ENCODE measurements at places on chromosomes 5 and 9. TPM values are rescaled to one million over a fixed set of nuclear protein-coding genes. Genes with fewer than 3 reads are reported as not detected.

NR5A1 gene
- total RNA-seq: not detected

GRCh38 chr9:27078685-27079084 is 30.3 kb upstream of the TEK start:
- DNase-seq: no peak

IFNB1 gene
- not detected for total RNA-seq

- DNase-seq: peak; percentile 11
Observed at GRCh38 chr9:32525709-32526030, 326 bp downstream of the RIGI start.

DNA sequence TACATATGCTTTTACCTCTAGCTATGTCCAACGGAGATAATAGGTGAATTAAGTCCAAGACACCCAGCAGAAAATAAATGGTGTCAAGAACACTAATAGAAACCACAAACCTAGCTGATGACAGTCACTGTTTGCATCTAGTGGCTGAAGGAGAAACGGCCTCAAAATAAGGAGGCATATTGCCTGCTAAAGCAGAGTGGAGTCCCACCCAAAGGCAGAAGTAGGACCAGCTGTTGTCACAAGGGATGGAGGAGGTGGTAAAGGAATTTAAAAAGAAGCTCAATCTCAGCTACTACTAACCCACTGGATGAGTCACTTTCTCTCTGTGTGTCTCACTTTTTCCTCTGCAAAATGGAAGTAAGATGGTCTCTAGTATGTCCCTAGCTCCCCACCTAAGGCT is 224.3 kb downstream of the GRIA1 start:
- peak; percentile 41 for DNase-seq

DNA sequence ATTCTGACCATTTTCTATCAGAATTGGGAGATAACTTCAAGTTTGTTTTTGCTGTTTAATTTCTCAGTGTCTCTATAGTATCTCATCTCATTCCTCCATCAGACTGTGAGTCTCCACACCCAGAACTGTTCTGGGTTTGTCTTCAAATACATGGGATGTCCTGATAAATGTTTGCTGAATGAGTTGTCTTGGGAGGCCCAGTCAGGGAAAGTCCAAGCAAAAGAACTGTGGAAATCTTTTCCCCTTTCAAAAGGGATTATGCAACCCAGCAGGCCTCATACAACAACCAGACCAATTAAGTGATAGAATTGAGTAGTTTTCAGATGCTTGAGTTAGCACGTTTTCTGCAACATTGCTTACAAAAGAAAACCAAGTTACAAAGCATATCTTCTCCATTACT is 324.4 kb downstream of the BRINP1 start:
- DNase-seq: no peak

HAVCR2 gene
- total RNA-seq: 0.39 TPM

GRCh38 chr9:73137286-73137899 is 14.3 kb upstream of the ANXA1 start:
- DNase-seq: no peak

GRCh38 chr9:107872457-107873192 is 383.1 kb upstream of the KLF4 start:
- no peak for DNase-seq

DNA sequence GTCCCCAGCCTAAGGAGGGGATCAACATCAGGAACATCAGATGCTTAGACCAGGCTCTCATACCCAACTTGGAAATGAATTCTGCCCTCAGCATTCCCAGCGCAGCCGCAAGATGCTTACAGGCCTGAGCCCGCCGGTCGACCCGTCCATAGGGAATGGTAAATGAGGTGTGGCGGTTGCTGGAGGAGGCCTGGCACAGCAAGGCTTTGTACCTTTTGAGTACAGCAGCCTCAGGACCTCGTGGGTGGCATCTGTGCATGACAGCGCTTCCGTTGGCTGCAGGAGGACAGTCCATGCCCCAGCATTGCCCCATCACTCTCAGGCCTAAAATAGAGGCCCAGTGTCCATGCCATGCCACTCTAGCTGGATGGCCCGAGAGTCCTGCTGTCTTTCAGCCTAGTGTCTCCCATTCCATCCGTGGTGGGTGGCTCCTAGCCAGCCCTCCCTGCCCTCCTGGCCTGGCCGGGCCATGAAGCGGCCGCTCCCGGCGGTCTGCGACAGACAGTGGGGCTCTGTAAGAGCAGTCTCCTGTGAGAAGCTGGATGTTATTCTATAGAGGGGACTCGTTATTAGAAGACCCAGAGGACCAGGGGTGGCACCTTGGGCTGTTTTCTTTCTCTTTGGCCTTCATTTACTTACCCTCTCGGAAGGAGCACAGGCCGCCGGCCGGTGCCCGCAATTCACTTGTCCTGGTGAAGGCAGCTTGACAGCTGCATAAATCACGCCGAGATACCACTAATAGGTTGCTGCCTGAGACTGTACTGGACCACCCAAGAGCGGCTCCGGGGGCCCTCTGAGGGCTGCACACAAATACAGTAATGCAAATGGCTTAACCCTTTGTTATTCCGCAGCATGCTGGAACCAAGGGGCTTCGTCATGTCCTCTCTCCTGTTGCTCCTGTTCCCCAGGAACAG is 223.5 kb upstream of the TUT7 start:
- no peak for DNase-seq

DNA sequence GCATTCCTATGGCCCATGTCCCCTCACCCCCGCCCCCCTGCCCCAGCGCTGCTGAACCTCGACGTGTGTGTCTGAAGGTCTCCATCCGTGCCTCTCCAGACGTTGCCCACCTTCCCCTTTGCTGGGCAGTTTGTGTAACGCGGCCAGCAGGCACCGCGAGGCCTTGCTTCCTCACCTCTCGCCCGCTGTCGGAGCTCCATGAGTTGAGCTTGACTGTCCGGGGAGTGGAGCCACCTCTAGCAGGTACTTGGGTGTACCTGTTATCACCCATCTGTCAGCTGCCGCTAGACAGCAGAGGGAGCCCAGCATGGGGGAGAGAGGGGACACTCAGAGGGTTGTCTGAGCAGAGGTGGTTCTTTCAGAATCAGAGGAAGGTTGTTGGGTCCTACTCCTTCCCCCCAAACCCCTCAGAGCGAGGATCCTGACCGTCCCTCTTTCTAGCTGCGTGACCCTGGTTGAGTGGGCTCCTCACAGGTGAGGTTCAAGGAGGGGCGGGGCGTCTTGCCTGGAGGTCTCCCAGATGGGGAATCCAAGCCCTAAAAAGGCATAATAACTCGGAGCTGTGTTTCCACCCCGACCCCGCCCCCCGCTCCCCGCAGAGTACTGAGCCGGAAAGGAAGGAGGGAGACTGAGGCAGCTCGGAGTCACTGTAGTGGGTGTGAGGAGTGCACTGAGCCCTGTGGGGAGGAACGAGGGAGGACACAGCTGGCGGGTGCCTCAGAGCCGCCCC is 184.7 kb downstream of the C9orf50 start:
- DNase-seq: no peak

DNA sequence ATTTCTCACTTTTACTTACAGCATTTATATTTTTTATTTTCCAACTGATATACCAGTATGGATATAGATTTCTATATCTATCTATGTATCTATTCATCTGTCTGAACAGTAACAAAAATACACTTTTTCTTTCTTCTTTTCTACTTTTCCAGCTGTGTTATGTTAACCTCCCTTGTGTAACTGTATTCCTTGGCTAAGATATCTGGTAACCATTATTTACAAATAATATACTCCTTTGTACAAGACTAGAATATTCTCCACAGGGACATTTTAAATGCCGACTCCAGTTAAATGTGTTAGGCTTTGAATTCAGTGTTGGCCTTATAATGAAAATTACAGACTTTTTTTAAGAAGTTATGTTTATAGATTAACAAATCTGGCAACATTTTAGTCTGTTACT is 168.7 kb downstream of the XRCC4 start:
- no peak for DNase-seq

DNA sequence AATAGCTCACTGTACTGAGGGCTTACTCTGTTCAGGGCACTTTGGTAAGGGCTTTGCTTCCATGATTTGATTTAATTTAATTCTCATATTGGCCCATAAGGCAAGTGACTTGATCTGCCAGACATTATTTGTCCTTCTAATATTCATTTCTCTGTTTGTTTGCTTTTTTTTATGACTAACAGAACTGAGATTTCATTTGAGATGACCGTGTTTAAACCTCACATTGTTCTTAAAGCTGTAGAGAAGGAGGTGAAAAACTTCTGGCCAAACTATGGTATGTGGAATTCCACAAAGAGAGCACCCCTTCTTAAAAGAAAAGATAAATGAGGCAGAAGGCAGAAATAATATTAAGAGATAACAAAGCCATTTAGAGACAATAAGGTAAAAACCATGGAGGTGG is 775.6 kb upstream of the ACO1 start:
- no peak for DNase-seq

DNA sequence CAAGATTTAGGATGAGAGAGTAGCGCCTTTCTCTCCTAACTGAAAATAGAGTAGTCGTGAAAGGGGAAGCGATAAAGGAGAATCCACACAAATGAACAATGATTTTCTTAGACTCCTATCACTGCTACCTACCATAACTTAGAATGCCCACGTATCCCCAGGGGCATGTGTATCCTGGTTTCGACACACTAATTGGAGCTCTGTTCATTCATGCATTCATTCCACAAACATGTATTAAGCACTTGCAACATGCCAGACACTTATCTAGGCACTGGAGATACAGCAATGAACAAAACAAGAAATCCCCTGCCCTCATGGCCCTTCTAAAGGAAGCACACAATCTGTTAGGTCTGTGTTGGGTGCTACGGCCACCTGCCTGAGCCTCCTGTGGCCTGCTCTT is 40.0 kb downstream of the ARL15 start:
- no peak for DNase-seq

DNA sequence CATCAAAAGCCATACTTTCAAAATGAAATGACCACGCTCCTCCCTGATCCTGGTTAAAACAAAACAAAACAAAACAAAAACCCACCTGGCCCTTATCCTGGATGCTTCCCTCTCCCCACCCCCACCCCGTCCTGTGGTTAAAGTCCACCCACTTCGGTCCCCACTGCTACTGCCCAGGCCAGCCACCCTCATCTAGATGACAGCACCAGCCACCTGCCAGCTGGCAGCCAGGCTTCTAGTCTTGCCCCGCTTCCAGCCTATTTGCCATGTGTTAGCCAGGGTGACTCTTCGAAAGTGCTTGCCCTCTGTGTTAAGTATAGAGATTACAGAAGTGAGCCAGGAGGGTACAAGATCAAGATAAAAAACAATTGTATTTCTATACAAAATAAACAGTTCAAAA is 27.5 kb upstream of the NCS1 start:
- DNase-seq: no peak

GRCh38 chr9:126915846-126916543 is 1.4 kb downstream of the RALGPS1 start:
- no peak for DNase-seq

CDC20B gene
- total RNA-seq: not detected

PCDHGB5 gene
- 0.37 TPM for total RNA-seq

GRCh38 chr5:111676466-111676865 is 80.5 kb downstream of the NREP start:
- no peak for DNase-seq

NR3C1 gene
- 40.3 TPM for total RNA-seq

- no peak for DNase-seq
Observed at GRCh38 chr5:88934439-88934838, 51.5 kb upstream of the MEF2C start.

GRCh38 chr9:124332361-124333202 is 74.8 kb downstream of the NEK6 start:
- DNase-seq: no peak

DNA sequence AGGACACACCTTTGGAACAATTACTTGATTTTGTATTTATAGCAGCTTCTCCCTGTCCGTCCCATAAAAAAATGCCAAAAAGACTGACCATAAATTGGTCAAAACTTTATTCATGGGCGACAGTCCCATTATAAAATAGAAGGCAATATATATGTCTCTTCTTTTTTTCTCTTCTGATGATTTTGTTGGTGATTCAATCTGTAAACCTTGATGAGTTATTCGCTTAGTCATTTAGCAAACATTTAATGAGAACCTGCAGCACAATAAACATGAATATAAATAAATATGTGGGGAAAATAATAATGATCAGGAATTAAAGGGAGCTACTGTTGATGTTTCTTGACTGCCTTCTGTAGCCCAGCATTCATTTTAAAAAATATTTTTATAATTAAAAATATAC is 356.4 kb upstream of the ACTBL2 start:
- peak; percentile 62 for DNase-seq

DNA sequence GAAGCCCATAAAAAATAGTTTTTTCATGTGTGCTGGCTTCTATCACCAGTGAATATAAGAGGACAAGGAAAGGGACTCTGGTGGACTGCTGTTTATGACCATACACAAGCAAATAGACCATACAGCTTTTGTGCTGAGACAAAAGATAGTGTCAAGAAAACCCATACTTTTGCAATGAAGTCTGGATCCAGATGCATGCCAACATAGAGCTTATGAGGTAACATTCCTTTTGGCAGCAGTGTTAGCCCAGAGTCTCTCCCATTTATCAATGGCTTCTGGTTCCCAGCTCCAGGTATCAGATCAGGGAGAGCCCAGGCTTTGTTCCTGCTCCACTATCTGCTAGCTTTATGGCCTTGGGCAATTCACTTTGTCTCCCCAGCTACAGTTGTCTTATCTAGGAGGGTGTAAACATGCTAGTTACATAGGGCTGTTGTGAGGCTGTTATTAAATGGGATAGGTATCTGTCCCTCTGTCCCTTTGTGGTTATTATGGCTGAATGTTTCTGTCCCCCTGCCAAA is 55.6 kb downstream of the CCDC192 start:
- DNase-seq: no peak

DNA sequence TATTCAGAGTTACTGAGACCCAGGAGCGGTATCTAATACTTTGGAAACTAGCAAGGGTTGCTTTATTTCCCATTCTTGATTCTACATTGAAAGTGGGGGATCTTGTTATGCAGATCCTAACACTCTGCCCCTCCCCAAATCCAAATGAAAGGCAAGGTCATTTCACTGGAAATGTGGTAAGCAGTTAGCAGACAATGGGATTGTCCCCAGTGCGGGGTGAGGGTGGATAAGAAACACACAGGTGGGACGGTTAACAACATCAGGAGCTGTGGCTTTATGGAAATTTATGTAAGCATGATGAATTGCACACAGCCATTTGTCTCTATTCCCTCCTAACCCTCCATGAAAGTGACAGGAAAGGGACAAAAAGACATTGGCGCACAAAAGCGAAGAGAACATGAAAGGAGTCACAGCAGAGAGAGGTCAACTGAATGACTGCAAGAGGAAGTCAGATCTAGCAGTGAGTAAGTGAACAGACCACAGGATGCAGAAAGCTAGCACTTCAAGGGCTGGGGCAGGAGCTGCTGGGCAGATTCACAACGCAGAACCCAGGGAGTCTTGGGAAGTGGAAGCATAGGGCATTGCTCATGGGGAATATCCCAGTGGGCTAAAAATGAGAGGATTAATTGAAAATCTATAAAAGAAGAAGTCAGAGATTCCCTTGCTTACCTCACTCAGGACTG is 184.4 kb downstream of the HSD17B3 start:
- peak; percentile 11 for DNase-seq

DNA sequence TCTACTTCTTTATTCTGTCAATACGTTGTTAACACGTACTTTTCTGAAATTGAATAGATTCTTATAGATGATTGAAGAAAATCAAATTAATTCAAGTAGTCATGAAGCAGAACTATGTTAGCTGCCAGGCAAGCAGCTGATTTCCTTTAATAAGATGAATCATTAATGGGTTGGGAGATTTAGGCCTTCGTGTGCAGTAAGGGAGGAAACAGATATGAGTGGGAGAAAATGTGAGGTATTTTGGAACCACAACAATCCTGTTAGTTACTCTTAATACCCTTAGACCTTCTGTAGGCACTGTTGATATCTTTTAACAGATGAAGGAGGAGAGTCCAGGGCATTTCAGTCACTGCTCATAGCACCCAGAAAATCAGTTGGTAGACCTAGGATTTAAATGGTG is 121.0 kb downstream of the AOPEP start:
- peak; percentile 56 for DNase-seq

Data from HT1080 (cell line).